Common myeloid progenitor, CD34-positive (primary cell): ENCODE measurements at places on chromosomes 16 and 17.

GRCh38 chr16:69166221-69166833 is 20.6 kb upstream of the SNTB2 start:
- no peaks in the 10 kb centered on the region for H3K4me1 ChIP-seq
- peaks cover 61% of the 10 kb centered on the region for H3K36me3 ChIP-seq
- H3K27ac ChIP-seq: no peak overlapping the region
- H3K27me3 ChIP-seq: peaks cover 10% of the 10 kb centered on the region
- DNase-seq: no peak

DNA sequence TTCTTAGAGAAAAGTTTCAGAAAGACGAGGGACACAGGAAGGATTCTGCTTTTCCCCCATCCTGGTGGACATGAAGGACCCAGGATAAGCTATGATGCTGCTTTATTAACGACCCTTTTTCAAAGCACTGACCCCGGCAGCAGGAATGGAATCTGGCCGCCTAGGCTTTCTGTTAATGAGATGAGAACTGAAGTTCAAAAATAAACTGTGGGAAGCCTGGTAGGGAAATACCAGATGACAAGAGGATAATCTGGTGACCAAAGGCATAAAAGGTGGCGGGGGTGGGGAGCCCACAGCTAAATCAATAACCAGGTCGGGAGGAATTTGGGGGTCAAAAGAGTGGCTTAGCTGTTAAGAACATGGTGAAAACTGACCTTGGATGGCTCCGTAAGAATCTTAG is 171.0 kb downstream of the XYLT1 start:
- H3K27me3 ChIP-seq: no peaks in the 10 kb centered on the region
- H3K4me3 ChIP-seq: no peak overlapping the region
- peaks cover 18% of the 10 kb centered on the region for H3K4me1 ChIP-seq
- peaks cover 3% of the 10 kb centered on the region for H3K36me3 ChIP-seq

GRCh38 chr16:67407176-67407787 is 9.0 kb downstream of the ZDHHC1 start:
- H3K27ac ChIP-seq: no peak overlapping the region
- H3K36me3 ChIP-seq: no peaks in the 10 kb centered on the region
- H3K27me3 ChIP-seq: no peaks in the 10 kb centered on the region
- H3K4me1 ChIP-seq: no peaks in the 10 kb centered on the region

DNA sequence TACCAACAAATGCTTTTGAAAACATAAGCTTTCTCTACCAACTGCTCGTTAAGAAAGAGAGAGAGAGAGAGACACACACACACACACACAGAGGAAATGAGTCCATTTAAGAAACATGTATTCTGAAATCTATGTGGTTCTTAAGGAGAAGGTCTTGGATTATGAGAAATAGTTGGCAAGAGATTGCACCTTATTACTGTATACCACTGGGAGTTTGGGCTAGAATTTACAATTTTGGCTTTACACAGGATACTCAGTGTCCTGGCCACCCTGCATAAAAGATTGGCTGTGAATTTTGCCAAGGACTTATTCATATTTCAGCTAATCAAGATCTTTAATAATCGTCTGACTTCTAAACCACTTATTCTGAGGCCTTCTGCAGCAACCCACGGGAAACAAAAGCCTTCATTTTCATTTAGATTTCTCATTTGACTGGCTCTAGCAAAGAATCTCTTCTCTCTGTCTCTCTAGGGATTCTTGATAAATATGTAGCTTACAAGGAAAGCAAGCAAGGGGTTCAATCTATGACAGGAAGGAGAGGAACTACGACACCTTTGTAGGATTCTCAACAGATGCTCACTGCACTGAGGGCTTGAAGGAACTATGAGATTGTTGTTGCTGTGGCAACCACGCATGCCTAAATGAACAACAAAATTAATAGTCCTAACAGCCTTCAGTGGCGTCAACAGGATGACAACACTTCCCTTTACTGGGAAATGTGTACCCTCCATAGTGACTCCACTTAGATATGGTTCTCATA is 75.3 kb upstream of the GNAO1 start:
- no peaks in the 10 kb centered on the region for H3K36me3 ChIP-seq
- no peak overlapping the region for H3K27ac ChIP-seq
- peaks cover 3% of the 10 kb centered on the region for H3K27me3 ChIP-seq
- H3K4me3 ChIP-seq: no peak overlapping the region
- DNase-seq: peak; percentile 19
- peaks cover 7% of the 10 kb centered on the region for H3K4me1 ChIP-seq

- no peak overlapping the region for H3K27ac ChIP-seq
- no peak for DNase-seq
- no peak overlapping the region for H3K4me3 ChIP-seq
- H3K4me1 ChIP-seq: peaks cover 25% of the 10 kb centered on the region
These were observed 4.7 kb upstream of the GPRC5C start for GRCh38 chr17:74427048-74427762.

- no peak overlapping the region for H3K27ac ChIP-seq
- no peak for DNase-seq
- H3K4me1 ChIP-seq: no peaks in the 10 kb centered on the region
- no peak overlapping the region for H3K4me3 ChIP-seq
- H3K36me3 ChIP-seq: no peaks in the 10 kb centered on the region
These were observed 456.6 kb upstream of the GOT2 start for GRCh38 chr16:59190731-59191130.

DNA sequence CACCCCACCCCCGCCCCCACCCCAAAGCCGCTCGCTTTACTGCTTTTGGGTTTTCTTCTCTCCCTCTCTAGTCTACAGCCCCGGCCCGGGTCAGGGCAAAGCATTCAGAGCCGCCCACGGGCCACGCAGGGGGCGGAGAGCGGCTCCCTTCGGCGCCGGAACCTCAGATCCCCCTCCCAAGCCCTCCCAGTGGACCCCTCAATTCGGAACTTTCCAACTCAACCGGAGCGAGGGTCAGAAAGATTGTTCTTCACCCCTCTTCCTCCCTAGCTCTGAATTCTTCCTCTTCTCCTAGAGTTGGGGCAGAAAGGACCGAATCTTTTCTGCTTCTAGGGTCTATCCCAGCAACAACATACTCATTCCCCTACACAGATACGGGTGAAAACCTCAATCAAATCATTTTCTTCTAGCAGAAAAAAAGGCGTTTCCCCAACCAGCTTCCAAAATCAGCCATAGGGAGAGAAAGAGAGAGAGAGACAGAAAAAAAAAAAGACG is 1.0 kb downstream of the HOXB2 start:
- H3K27ac ChIP-seq: peak overlapping the region; percentile 95
- no peak for DNase-seq
- H3K27me3 ChIP-seq: no peaks in the 10 kb centered on the region
- peak overlapping the region; percentile 81 for H3K4me3 ChIP-seq

GRCh38 chr16:47612711-47613110 is 151.6 kb downstream of the PHKB start:
- H3K4me1 ChIP-seq: no peaks in the 10 kb centered on the region
- DNase-seq: no peak
- no peaks in the 10 kb centered on the region for H3K27me3 ChIP-seq
- no peak overlapping the region for H3K4me3 ChIP-seq

DNA sequence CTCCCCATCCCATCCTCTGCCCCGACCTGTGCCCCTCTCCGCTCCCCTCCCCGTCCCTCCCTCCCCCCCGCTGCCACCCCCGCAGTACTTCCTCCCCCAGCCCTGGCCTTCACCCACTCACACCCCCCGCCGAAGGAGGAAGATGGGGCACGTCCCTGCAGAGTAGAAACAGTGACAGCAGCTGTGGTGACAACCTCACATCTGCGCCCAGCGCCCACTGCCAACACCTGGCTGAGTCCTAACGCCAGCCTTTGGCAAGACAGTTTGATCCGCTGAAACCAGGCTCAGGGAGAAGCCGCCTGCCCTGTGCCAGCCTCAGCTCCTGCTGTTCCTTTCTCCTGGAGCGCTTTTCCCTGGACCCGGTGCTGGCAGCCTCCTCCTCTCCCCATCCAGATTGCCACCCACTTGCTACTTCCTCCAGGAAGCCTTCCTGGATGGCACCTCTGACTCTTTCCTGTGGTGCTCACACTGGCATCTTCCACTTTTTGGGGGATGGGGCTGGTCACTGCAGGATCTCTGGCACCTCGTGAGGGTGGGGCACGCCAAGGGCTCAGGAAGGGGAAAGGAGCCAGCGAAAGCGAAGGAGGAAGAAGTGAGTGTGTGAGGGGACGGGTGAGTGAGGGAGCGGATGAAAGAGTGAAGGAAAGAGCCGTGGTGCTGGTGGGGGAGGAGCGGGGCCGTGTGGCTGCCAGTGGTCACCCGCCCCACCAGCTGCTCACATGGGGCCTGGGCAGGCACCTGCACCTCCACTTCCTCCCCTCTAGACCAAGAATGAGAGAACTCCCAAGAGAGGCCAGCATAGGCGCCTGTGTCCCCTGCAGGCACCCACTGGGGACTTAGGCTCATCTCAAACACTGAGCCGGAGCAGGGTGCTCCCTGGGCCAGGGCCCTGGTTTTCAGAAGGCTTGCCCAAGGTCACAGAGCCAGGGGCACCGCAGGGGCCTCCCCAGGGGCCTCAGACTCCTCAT is 27.0 kb downstream of the ZFPM1 start:
- no peak overlapping the region for H3K27ac ChIP-seq
- DNase-seq: peak; percentile 82
- no peak overlapping the region for H3K4me3 ChIP-seq
- peaks cover 5% of the 10 kb centered on the region for H3K36me3 ChIP-seq

DNA sequence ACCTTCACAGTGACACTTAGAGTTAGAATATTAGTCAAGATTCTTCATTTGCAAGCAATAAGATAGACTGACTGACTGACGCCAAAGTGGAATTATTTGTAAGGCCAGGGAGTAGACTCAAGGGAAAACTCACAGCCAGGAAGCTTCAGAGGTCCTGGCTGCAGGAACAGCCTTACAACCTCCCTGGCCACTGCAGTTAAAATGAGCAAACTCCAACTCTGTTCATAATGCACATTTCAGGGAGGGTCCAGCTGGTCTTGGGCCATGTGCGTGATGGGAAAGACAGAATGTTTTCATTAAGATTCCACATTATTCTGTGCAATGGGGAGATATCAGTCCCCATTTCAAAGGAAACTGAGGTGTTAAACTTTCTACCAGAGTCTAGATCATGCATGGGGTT is 9.9 kb downstream of the CAPNS2 start:
- H3K4me1 ChIP-seq: peaks cover 36% of the 10 kb centered on the region
- no peak overlapping the region for H3K27ac ChIP-seq
- H3K36me3 ChIP-seq: peaks cover 53% of the 10 kb centered on the region
- H3K4me3 ChIP-seq: no peak overlapping the region
- H3K27me3 ChIP-seq: no peaks in the 10 kb centered on the region

- H3K27me3 ChIP-seq: peaks cover 31% of the 10 kb centered on the region
- peaks cover 20% of the 10 kb centered on the region for H3K4me1 ChIP-seq
- no peak overlapping the region for H3K4me3 ChIP-seq
- H3K36me3 ChIP-seq: no peaks in the 10 kb centered on the region
These were observed 4.0 kb upstream of the ABCC3 start for GRCh38 chr17:50630524-50631194.

GRCh38 chr17:57038486-57038885 is 46.6 kb upstream of the AKAP1 start:
- no peak overlapping the region for H3K4me3 ChIP-seq
- H3K36me3 ChIP-seq: no peaks in the 10 kb centered on the region
- peaks cover 2% of the 10 kb centered on the region for H3K4me1 ChIP-seq
- no peak overlapping the region for H3K27ac ChIP-seq

- H3K4me3 ChIP-seq: no peak overlapping the region
- DNase-seq: no peak
- no peaks in the 10 kb centered on the region for H3K27me3 ChIP-seq
- peaks cover 64% of the 10 kb centered on the region for H3K36me3 ChIP-seq
- H3K27ac ChIP-seq: no peak overlapping the region
- peaks cover 2% of the 10 kb centered on the region for H3K4me1 ChIP-seq
These were observed 13.8 kb upstream of the DUSP14 start for GRCh38 chr17:37475731-37476420.

- H3K27me3 ChIP-seq: no peaks in the 10 kb centered on the region
- H3K4me1 ChIP-seq: no peaks in the 10 kb centered on the region
- no peak for DNase-seq
- H3K36me3 ChIP-seq: peaks cover 18% of the 10 kb centered on the region
These were observed 46.1 kb downstream of the RAB11FIP3 start for GRCh38 chr16:471353-472198.

DNA sequence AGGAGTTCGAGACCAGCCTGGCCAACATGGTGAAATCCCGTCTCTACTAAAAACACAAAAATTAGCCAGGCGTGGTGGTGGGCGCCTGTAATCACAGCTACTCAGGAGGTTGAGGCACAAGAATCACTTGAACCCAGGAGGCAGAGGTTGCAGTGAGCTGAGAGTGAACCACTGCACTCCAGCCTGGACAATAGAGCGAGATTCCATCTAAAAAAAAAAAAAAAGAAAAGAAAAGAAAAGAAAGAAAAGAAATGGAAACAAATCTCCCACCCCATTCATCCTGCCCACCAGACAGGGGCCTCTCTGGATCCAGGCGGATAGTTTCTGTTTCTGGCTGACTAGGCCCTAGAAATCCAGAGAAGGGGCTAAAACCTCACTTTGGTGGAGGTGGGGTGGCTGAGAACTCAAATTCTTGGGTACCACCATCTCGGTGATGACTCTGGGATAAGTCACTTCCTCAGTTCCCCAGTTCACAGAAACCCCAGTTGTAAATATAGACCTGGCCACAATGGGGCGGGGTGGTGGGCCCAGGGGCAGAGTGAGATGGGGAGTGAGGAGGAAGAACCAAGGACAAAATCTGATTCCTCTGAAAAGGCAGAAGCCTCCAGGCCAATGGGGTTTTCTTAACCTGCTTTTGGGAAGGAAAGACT is 22.2 kb downstream of the SOCS1 start:
- peak; percentile 71 for DNase-seq
- H3K27ac ChIP-seq: no peak overlapping the region
- H3K27me3 ChIP-seq: no peaks in the 10 kb centered on the region
- H3K4me3 ChIP-seq: no peak overlapping the region
